ENCODE measurements at places on chromosomes 11 and 22. TPM values are rescaled to one million over a fixed set of nuclear protein-coding genes. Genes with fewer than 3 reads are reported as not detected.

The KREMEN1 gene
- total RNA-seq: 8.8 TPM

The NXPE4 gene
- total RNA-seq: not detected

The BIK gene
- total RNA-seq: not detected

The ACTN3 gene
- under 0.01 TPM for total RNA-seq

The APLNR gene
- total RNA-seq: 0.35 TPM

The SYT9 gene
- total RNA-seq: not detected

The ST14 gene
- under 0.01 TPM for total RNA-seq

The LMF2 gene
- 17.3 TPM for total RNA-seq

The FAM180B gene
- total RNA-seq: 0.94 TPM

The PARVA gene
- total RNA-seq: 24.9 TPM

The MS4A7 gene
- not detected for total RNA-seq

The DUSP8 gene
- total RNA-seq: not detected

The HBB gene
- not detected for total RNA-seq

The SHISA8 gene
- total RNA-seq: not detected

The CD3G gene
- not detected for total RNA-seq

The SPDYC gene
- total RNA-seq: not detected

The BARX2 gene
- not detected for total RNA-seq

The DEFB131B gene
- total RNA-seq: not detected

All from smooth muscle cell of the coronary artery (primary cell).